ENCODE measurements at places on chromosomes 2 and 18.
A peak's percentile ranks its signal among the peaks of the same experiment; 100 is the strongest.

- DNase-seq, result no peak
Observed at GRCh38 chr2:86557836-86558235, 5.4 kb downstream of the CHMP3 start.

- no peak for DNase-seq
Observed at GRCh38 chr2:27920148-27920885, 29.8 kb downstream of the BABAM2 start.

DNA sequence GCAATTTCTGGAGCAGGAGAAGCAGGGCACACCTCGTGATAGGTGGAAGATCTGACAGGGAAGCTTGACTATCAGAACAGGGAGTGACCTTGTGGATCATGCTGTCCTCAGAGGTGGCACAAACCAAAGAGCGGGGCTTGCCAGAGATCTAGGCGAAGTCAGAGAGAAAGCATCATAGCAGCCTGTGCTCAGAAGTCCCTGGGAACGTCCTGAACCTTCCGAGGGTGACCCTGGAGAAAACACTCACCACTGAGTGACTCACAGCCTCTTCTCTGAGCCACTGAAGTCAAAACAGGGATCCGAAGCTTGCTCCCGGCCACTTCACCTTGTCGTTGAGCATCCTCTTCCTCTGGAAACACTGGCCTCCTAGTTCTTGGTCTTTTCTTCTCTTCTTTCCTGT is 56.7 kb downstream of the IL1R2 start:
- DNase-seq, result no peak

- no peak for DNase-seq
Observed at GRCh38 chr2:28670856-28671255, 80.8 kb upstream of the PPP1CB start.

DNA sequence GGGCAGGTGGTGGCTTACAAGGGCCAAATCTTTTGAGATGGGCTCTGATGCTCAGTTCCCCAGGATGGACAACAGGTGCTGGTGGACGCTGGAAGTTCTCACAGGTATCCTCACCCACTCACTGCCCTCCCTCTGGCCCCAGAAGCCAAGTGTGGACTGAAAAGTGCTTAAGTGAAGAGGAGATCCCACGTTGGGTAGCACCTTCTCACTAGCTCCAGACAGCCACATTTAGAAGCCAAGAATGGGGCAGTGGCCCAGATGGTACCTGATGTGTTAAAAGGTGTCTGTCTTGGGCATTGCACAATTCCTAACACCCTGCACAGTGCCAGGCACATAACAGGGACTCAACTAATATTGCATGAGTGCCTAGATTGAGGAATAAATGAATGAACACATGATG is 115.3 kb upstream of the TEX51 start:
- DNase-seq, result no peak

GRCh38 chr18:31042406-31043181 is at the start of gene DSC3:
DSC3 (minus strand) TSS chr18:31042742; CDS start chr18:31042660, 82 bp downstream.
- DNase-seq, result peak; percentile 35

DNA sequence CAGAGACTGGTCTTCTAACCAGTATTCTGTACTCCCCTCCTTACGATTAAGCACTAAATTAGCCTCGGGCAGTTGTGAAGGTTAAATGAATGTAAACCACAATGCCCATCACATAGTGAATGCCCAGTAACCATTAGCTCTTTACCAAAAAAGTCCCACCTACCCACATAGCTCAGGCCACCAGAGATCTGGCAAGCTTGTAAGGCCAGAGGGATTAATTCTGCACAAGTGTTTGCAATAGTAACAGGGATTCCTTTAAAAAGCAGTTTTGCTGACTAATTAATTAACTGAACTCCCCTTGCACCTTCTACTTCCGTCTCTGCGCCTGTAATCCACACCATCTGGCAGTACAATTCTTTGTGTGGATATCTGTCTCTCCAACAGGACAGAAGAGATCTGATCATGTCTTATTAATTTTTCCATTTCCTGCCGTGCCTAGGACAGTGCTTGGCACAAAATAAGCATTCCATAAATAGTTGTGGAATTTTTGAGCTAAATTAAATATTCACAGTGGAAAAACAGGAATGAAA is 36.2 kb upstream of the IGFBP2 start:
- DNase-seq, result no peak

GRCh38 chr2:115763601-115764000 is 1321.2 kb downstream of the DPP10 start:
- no peak for DNase-seq

- DNase-seq, result no peak
Observed at GRCh38 chr2:172588931-172589330, 33.0 kb downstream of the PDK1 start.

DNA sequence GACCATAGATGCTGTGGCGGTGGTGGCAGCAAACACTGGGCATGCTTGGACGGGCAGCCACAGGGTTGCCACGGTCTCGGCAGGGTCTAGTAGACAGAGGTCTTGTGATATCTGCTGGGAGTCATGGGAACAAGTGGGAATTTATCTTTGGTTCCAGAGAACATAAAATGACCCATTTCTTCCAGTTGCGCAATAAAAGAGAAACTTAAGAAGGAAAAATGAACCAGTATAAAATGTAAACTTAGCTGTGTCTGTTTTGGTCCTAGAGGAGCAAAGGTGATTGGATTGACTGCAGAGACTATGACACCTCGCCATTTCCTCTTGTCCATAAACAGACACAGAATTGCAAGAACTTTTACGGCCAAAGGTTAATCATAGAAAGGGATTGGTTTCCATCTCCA is 132.6 kb upstream of the RBBP8 start:
- DNase-seq, result peak; percentile 52

DNA sequence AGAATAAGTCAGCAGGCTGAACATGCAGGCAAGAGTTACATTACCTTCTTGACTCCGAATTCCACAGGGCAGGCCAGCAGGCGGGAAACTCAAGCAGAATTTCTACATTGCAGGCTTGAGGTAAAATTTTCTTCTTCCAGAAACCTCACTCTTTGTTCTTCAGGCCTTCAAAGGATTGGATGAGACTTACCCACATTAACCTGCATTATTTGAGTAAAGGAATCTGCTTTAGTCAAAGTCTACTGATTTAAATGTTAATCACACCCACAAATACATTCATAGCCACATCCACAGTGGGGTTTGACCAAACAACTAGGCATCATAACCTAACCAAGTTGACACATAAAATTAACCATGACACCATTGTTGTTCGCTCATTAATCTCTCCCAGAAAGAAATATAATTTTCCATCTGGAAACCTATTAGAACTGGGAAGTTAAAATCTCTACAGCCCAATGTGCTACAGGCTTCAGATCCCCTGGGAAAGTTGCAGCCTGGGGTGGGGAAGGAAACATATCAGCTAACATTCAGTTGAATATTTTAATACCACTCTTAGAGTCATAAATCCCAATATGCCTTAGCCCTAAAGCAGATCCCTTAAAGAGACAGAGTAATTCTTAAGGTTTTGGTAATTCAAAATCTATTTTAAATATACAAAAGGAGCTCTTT is 468.2 kb upstream of the TNP1 start:
- no peak for DNase-seq
